ENCODE measurements at places on chromosomes 2 and 18.

DNA sequence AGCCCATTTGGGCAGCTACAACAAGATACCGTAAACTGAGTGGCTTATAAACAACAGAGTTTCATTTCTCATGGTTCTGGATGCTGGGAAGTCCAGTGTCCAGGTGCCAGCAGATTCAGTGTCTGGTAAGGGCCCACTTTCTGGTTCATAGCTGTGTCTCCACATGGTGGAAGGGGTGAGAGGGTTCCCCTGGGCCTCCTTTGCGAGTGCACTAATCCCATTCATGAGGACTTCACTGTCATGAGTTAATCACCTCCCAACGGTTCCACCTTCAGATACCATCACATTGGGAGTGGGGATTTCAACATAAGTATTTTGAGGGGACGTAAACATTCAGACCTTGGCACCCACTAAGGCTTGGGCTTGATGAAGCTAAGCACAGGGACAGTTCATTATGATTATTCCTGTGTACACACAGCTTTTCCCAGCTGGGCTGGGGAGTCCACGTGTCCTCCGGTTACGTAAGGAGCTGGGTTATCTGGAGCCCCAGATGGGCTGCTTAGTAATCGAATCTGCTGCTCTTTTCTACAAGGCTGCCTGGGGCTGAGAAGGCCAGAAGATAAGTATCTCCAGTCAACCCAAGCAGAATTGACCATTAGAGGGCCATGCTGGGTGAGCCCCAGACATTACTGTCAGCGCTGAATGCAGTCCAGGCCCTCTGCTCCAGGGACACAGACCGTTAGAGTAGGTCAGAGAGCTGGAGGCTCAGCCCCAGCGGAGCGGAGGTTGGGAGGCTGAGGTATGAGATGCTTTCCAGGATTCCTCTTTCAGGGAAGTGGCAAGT lies 42.7 kb downstream of the EPAS1 start:
- DNase-seq = no peak

DNA sequence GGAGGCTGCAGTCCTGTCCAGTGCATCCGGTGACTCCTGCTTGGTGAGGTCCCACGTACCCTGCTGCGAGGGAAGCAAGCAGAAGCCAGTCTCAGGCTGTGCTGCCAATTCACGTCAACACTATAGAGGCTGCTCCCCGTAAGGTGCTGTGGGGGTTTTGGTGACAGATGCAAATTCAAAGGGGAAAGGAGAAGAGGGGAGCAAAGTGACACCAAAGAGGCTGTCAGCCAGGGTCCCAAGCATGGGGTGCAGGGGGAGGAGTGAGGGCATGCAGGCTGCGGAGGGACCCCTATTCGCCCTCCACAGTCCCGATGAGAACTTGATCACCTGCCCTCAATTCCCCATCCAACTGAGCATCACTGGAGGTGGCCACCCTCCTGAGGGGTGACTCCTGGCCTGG lies 179.4 kb upstream of the HS6ST1 start:
- DNase-seq = no peak

- no peak for DNase-seq
Measured at GRCh38 chr2:219783359-219783975, 156.0 kb downstream of the SLC4A3 start.

- DNase-seq = no peak
Measured at GRCh38 chr18:3478262-3478978, 28.4 kb downstream of the TGIF1 start.

DNA sequence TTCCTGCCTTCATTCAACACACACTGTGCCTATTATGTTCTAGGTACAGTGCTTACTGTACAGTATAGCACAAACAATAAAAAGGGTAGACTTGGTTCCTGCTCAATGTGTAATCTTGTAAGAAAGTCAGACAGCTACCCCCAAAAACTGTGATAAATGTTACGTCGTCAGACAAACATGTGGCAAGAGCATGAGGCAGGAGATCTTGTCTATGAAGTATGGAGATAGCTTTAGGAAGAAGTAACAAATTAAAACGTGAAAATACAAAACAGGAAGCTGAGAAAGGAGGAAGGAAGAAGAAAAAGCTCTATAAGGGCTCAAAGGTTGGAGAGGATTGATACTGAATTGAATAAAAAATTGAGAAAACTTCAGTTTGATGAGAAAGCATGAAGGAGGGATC lies 276.2 kb upstream of the HNRNPA3 start:
- no peak for DNase-seq

DNA sequence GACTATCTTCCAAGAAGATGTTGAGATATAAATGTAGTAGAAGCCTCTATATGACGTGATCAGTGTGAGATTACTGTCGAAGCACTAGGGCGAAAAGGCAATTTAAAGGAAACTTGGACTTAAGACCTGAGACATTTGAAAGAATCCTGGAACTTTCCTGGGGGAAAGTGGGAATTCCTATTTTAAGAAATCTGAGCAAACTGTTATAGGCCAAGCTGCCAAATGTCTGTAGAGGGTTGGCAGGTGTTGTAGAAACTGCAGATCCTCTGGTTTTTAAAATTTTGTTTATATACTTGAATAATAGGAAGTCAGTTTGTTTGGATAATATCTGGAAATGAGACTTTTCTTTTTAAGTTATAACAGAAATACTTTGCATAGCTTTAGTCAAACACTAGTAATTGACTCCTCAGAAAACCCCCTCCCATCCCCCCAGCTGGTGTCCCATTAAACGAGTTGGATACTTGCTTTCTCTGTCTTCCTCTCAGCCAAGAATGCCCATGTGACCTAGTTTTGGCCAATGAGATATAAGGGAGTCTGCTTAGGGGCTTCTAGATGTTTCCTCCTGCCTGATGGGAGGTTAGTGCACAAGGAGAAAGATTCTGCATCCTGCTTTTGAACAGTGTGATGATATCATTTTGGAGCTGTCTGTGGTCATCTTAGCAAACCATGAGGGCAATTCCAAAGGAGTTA lies 61.2 kb downstream of the MOGAT1 start:
- no peak for DNase-seq

- DNase-seq = no peak
Measured at GRCh38 chr2:69489793-69490192, 52.6 kb upstream of the NFU1 start.

DNA sequence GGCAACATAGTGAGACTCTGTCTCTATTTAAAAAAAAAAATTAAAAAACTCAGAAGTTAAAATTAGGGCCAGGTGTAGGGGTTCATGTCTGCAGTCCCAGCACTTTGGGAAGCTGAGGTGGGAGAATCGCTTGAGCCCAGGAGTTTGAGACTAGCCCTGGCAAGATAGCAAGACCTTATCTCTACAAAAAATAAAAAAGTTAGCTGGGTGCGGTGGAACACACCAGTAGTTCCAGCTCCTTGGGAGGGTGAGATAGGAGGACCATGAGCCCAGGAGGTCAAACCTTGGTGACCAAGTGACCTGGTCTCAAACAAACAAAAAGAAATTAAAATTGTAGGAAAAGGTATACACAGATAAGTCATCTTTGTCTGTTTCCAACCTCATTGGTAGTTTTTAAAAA lies 11.3 kb downstream of the TTLL4 start:
- no peak for DNase-seq

- DNase-seq = no peak
Measured at GRCh38 chr18:48600456-48601090, 61.7 kb downstream of the CTIF start.

- DNase-seq = no peak
Measured at GRCh38 chr18:25534401-25534800, 182.4 kb upstream of the ZNF521 start.

Measured in stimulated activated CD8-positive, alpha-beta memory T cell treated with anti-CD3 and anti-CD28 coated beads, Interleukin-4, amount 100 ng/mL, for 1 hour (primary cell).